ENCODE measurements at places on chromosomes 2 and 18.

GRCh38 chr2:8215982-8216381 lies 465.9 kb upstream of the ID2 start:
- DNase-seq = no peak

DNA sequence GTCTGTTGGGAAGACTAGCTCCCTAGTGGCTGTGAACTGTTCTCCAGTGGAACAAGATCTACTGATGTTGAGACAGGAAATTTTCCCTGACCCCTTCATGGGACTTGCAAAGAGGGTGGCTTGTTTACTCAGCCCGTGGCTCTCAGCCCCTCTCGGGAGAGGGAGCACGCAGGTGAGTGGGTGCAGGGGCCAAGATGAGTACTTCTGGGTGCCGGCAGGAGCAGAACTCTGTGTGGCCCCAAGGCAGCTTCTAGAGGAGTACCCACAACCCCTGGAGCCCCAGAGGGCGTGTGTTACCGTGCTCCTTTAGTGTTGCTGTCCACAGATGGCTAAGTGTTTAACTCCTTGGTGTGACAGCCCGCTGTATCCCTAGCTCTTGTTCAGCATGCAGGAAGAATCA lies 68.2 kb upstream of the CNGA3 start:
- DNase-seq = no peak

- DNase-seq = no peak
Measured at GRCh38 chr2:120831891-120832290, 96.2 kb downstream of the GLI2 start.

- DNase-seq = no peak
Measured at GRCh38 chr2:27714053-27714452, 50.4 kb downstream of the SLC4A1AP start.

DNA sequence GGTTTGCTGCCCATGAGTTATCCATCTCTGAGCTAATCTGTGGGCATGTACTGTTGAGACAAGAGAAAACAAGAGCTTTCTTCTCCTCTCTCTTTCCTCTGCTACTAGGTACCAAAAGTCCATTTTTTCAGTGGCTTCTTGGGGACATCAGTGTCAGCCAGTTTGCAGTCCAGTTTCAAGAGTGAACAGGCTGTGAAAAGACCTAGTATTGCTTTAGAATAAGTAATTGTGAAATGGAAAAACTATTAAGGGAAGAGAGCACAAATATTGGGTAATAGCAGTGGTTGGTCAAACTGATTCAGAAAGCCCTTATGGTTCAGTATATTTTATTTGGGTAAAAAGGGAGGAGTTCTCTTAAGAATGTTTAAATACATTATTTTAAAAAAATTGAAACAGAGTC lies 33.0 kb upstream of the MEP1B start:
- DNase-seq = no peak

GRCh38 chr18:48975817-48976649 lies 25.3 kb upstream of the SMAD7 start:
- peak; percentile 95 for DNase-seq

DNA sequence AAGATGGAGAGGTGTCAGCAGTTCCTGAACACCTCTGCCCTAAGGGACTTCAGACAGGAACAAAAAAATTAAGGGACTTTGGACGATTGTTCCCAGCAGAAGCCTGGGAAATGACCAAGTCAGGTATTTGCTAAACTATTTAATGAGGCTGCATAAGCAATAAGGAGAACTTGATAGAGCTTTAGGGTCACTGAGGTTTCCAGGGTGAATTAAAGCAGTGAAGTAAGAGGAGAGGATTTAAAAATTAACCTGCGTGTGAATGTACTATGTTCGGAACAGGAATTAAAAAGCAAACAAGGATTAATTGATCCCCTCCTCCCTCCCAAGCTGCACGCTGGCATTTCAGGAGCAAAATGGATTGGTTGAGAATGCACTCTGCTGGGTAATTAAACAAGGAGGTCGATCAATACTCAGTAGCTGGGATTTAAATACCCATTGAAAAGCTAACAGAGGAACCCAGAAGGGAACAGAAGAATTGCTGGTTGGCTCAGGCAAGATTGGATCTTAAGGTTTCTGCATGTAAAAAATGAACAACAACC lies 157.2 kb downstream of the RNF152 start:
- DNase-seq = no peak

DNA sequence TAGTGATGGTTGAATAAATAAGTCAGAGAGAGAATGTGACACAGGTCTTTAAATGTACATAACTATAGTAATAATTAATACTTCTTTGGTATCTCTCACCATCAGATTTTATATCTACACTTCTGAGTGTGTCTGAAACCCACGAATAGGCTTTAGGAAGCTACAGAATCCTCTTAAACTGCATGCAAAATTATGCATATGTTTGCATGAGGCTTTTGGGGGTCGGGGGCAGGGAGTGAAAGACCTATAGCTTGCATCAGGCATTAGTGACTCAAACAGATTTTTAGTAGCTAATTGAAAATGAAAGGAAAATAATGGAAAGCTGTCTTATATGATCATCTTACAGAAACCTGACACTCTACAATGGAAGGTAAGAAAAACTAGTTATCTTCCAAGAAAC lies 14.9 kb downstream of the LRPPRC start:
- DNase-seq = no peak

DNA sequence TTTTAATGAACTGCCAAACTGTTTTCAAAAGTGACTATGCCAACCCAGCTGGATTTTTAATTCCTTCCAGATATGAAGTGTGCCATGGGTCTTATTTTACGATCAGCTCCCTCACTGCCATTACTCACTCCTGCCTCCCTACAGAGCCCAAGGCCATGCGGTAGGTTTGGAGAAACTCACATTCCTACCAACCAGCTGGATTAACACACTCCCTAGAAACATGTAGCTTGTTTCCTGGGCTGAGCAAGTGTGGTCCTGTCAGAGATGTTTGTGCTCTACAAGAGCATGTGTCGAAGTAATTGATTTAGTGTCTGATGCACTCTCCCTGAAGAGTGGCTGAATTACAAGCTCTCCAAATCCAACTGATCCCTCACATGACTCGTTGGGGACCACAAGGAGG lies 82.5 kb downstream of the SPP2 start:
- DNase-seq = no peak

DNA sequence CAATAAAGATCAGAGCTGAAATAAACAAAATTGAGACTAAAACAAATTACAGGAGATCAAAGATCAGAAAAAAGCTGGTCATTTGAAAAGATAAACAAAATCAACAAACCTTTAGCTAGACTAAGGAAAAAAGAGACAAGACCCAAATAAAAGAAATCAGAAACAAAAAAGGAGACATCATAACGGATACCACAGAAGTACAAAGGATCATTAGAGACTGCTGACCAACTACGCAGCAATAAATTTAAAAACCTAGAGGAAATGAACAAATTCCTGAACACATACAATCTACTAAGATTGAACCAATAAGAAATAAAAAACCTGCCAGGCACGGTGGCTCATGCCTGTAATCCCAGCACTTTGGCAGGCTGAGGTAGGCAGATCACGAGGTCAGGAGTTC lies 33.7 kb downstream of the USP34 start:
- no peak for DNase-seq

DNA sequence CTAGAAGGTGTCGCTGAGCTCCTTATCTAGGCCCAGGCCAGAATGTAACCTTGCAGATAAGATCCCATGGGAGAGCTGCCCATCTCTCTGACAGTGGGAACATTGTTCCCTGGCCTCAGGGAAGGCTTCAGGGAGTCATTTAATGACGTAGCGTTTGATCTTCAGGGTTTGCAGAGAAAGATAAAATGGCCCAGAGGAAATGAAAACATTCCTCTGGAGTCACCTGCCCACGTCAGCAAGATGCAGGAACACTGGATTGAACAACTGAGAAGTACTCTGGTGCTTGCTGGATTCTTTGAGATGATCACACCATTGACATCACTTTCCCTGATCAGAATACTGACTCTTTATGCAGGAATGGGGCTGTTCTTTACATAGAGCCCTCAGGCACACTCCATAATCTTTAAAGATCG lies 51.6 kb downstream of the MAPK4 start:
- no peak for DNase-seq

DNA sequence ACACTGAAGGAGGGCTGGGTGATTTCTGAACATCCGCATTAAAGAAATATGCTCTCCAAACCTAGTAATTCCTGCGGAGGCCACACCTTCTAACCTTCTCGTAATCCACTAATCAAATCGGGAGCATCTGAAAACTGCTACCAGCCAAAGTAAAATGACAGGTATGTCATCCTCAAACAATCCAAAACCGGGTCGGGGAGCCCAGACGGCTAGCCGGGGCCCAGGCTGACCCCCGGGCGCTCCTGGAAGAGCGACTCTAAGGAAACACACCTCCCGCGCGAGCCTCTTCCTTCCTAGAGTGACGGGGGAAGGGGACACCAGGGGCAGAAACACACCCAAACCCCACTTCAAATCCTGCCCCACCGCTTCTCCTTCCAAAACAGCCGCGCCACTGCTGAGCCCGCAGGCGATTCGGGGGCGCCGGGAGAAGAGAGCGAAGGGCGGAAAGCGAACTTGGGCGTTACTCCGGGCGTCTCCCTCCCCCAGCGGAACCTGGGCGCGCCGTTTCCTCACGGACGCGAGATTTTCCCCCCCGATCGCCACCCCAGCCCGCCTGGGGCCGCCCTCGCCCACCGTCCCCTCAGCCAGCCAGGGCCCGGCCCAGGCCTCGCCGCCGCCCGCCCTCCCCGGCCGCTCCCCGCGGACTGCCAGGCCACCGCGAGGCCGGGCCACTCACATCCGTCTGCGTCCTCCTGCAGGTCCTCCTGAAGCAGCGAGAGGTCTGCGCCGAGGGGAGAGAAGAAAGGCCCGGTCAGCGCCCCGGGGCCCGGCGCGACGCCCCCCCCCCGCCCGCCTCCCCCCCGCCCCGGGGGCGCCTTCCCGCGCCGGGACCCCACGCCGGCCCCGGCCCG lies 584 bp downstream of the PPP4R1 start:
- peak; percentile 40 for DNase-seq

- peak; percentile 90 for DNase-seq
Measured at GRCh38 chr2:134119713-134120405, 134.0 kb upstream of the MGAT5 start.

DNA sequence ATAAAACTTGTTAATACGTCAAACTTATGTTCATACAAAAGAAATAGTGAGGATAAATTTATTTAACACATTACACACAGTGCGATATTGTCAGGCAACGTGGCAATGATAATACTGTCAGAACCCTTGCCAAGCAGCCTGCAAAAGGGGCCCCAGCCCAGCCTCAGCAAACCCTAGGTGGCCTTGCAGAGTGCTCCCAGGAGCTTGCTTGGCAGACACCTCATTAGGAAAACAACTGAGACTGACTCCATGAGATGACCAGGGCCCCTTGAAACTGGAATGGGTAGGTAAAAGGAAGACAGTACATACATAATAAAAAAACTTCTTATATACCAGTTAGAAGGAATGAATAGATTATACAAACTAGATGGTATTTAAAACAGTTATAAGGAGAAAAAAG lies 136.6 kb upstream of the EPC2 start:
- no peak for DNase-seq

- DNase-seq = no peak
Measured at GRCh38 chr2:871926-872680, 78.5 kb upstream of the SNTG2 start.

- no peak for DNase-seq
Measured at GRCh38 chr2:130744287-130745117, 10.8 kb upstream of the AMER3 start.

- no peak for DNase-seq
Measured at GRCh38 chr2:66436581-66437001, 1.7 kb downstream of the MEIS1 start.

- DNase-seq = no peak
Measured at GRCh38 chr2:168378960-168379669, 77.0 kb upstream of the CERS6 start.

GRCh38 chr2:132268977-132269523 lies 107.3 kb upstream of the ANKRD30BL start:
- DNase-seq = no peak

DNA sequence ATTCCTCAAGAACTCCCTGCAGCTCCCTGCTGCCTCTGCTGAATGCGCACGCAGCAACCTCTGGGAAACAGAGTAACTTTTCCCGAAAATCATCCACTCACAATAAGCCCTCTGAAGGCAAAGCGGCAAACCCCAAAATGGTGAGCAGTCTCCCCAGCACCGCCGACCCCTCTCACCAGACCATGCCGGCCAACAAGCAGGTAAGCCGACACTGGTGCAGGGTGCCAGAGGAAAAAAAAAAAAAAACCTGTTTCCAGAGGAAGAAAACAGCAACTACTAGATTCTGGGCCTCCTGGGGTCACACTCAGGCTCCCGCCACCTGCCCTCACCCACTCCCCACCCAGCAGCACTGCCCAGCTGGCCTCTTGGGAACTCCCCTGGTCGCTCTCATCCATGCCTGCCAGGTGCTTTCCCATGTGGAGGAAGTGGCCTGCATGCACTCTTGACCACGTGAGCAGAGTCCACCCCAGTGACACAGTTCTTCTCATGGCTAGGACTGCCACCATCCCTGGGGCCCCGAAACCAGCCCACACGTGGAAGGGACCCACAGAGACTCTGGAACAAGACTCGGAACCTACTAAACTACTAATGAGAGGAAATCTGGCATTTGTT lies 36.9 kb downstream of the KCTD18 start:
- no peak for DNase-seq

GRCh38 chr18:37565101-37565976 lies at the start of gene CELF4:
CELF4 (minus strand) TSS chr18:37565798.
- no peak for DNase-seq

- DNase-seq = no peak
Measured at GRCh38 chr2:221570321-221570935, 1.7 kb downstream of the EPHA4 start.

DNA sequence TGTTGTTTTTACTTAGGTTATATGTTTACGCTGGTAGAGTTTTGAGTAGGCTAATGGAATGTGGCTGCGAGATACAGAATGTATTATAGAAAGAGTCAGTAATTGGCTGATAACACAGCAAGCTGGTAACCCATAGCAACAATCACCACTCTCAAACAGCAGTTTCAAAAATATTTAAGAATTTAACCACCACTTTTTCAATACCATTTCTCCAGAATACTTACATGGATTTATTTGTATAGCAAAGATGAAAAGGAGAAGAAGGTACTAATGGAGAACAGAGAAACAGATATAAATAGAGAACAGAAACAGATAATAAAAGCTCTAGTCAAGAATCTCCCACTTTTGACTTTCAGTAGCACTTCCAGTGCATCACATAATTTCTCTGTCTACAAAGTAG lies 188.3 kb upstream of the SLC39A10 start:
- no peak for DNase-seq

- DNase-seq = no peak
Measured at GRCh38 chr2:142938240-142938639, 60.8 kb downstream of the KYNU start.

GRCh38 chr2:154402213-154402612 lies 296.3 kb upstream of the KCNJ3 start:
- peak; percentile 4 for DNase-seq

DNA sequence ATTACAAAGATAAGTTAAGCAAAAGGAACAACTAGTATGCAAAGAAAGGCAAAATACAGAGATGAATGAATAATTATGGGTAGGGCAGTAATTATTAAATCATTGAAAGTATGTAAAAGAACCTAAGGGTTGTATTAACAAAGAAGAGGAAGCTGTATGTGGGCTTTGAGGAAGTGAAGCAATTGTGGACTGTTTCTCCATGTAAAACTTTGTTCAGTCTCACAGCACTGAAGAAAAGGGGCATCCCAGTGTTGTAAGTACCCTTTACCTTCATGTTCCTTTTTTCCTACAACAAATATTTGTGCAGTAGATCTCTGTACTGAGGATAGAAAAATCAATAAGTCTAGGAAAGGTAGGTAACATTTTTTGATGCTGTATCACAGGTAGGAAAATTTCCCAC lies 388.7 kb upstream of the NRP2 start:
- no peak for DNase-seq

Measured in H54 (cell line).